ENCODE measurements at places on chromosomes 13 and 19.

GRCh38 chr19:6070720-6071485 is 39.4 kb downstream of the RFX2 start:
- DNase-seq: no peak

DNA sequence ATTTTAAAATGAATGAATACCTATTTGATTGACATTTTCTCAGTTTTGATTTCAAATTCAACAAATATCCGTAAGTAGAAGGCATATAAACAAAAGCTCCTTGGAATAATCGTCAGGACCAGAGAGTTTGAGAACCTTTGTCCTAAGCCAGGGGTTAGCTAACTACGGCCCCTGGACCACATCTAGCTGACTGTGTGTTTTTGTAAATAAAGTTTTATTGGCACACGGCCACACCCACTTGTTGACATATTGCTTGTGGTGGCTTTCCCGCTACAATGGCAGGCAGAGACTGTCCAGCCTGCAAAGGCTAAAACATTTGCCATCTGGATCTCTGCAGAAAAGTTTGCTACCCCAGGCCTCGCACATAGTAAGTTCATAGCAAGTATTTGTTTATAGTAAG is 83.4 kb downstream of the GNG7 start:
- no peak for DNase-seq

DNA sequence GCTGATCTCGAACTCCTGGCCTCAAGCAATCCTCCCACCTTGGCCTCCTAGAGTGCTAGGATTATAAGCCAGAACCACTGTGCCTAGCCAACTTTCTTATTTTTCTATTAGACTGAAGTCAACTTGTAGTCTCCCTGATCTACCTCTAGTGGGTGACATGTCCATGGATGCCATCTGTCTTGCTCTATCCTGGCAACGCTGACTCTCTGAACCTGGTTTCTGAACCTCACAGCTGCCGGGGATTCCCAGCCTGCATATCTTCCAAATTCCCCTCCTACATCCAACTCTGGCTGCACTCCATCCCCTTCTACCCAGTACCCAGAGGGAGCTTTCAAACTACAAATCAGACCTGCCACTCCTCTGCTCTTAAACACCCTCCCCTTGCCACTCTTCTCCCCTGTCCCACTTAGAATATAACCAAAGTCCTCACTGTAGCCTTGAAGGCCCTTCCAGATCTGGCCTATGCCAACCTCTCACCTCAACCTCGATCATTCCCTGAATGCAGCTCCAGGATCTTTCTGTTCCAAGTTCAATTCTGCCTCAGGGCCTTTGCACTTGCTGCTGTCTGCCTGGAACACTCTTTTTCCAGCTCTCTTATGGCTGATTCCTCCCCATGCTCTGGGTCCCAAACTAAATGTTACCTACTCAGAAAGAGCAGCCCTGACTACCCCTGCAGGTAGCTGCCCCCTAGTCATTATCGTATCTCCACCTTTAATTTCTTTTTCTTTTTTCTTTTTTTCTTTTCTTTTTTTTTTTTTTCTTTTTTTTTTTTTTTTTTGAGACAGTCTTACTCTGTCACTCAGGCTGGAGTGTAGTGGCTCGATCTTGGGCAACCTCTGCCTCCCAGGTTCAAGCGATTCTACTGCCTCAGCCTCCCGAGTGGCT is 2.2 kb downstream of the CLIP3 start:
- DNase-seq: no peak

GRCh38 chr13:99123101-99124045 is 77.3 kb upstream of the UBAC2 start:
- no peak for DNase-seq

GRCh38 chr13:100836711-100837110 is 162.1 kb upstream of the TMTC4 start:
- no peak for DNase-seq

DNA sequence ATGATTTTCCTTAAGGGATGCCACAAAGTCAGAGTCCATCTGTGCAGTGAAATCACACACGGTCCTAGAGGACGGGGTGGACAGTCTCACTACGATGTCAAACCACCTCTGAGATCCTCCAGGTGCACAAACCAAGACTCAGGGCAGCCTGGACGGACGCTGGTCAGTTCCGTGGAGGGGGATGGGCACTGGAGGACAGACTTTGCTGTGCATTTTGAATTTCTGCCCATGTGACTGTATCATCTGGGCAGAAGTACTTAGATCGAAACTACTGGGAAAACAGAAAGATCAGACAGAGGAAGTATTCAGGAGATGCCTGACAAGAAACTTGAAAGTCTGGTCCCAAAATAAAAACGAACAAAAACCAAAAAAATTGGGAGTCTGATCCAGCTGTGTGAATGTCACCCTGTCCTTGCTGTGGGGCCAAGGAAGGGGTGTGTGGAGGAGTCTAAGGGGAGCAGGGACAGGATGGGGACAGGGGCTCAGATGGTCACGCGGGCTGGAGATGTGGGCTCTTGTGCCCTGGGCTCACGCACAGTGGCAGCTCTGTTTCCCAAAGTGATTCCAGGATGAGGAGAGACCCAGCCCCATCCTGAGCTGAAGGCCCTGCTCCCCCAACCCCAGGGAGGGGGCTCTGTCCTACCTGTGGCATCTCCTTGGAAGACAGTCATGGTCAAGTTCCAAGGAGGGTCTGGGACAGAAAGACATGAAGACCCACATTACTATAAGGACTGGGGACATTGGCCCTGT is 1.5 kb downstream of the SIGLEC8 start:
- DNase-seq: no peak

DNA sequence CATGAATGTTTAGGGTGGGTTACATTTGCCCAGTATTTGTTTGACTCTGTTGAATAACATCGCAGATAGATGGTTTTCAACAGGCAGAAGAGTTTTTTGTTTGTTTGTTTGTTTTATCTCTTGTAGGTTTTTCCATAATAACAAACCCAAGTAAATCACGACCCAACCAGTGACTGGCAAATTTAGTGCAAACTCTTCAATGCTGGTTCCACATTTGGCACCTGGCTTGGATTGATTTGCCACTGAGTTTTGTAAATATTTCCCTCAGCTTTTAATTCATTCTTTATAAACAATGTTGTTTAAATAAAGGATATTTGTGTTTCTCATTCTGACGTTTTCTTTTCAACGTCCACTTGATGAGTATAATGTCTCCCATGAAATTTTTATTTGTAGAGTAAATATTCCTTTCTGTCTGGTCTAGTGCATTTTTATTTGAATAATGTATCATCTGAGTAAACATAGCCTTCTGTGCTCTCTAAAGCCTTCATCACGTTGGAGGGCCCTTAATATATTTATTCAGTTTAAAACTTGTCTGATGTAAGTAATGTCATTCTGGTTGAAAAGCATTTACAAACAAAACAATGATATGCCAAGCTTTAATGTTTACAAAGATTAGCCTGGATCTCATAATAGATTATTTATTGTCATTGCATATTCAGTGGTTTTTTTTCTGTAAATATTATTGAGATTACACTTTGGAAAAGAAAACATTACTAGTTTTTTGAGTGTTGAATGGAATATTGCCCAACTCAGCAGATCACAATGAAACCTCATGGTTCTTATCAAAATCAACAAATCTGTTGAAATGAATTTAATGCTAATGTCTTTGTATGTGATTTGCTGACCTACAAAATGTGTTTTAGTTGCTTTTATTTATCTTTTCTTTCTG is 90.4 kb upstream of the PEG3 start:
- no peak for DNase-seq

- DNase-seq: no peak
Observed at GRCh38 chr19:1799695-1800342, 12.3 kb downstream of the ATP8B3 start.

DNA sequence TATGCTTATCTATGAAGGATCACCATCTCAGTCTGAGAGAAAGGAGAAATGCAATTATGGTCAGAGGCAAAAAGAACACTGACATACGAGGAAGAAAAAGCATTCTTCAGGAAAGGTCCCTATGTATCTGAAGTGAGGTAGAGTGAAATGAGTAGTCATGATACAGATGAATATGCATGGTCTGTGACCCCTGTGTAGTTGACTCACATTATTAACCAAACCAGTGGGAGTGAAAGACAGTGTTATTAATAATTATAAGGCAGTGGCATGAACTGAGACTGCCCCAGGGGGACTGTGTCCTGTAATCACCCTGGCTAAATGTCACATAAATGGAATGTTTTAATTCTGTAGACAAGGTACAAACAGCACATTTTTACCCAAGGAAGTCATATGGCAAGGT is 1320.2 kb upstream of the PCDH9 start:
- no peak for DNase-seq

Data from GM12891 (cell line).